CD4-positive, alpha-beta T cell treated with Interleukin-10 for 1 hour (primary cell): ENCODE measurements at places on chromosomes 13 and 19.
A peak's percentile ranks its signal among the peaks of the same experiment; 100 is the strongest.

GRCh38 chr19:51227966-51228365 lies 3.1 kb downstream of the CD33 start:
- DNase-seq = no peak

- peak; percentile 53 for DNase-seq
These were observed 2.3 kb downstream of the DDX39A start for GRCh38 chr19:14416817-14417231.

- no peak for DNase-seq
These were observed 125.2 kb upstream of the OBI1 start for GRCh38 chr13:78784014-78784750.

GRCh38 chr13:110714797-110715394 lies 1.4 kb downstream of the ING1 start:
- DNase-seq = no peak

DNA sequence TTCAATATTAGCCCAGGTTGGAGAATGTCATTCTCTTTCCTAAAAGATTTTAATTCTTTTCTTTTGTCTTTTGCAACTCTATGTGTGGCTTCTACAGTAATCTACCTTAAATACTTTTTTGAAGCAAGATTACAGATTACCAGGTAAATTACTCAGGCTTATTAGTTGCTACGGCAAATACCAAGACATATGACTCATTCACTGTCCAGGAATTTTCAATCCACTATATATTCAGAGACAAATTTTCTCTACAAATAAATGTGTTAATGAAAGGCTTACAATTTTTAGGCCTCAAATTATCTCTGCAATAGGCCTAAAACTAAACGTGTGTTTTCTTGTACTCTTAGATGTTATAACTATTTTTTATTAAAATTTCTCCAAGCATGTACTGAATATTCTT lies 631.3 kb downstream of the DIAPH3 start:
- no peak for DNase-seq

DNA sequence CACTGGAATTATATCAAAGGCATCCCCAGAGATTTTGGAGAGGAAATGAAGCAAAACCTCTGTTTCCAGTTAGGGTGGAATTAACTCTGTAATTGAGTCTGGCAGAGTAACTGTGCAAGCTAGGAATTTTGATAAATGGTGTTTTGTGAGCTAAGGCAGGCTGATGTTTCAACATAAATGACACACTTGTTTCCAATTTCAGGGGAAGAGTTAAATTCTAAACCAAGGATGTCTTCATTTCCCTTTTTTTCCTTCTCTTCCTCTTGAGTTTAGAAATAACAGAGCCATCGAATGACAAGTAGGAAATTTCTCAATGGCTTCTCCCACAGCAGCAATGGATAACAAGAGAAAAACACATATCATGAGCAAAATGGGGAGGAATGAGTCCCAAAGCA lies 131.2 kb downstream of the IRS2 start:
- DNase-seq = no peak

DNA sequence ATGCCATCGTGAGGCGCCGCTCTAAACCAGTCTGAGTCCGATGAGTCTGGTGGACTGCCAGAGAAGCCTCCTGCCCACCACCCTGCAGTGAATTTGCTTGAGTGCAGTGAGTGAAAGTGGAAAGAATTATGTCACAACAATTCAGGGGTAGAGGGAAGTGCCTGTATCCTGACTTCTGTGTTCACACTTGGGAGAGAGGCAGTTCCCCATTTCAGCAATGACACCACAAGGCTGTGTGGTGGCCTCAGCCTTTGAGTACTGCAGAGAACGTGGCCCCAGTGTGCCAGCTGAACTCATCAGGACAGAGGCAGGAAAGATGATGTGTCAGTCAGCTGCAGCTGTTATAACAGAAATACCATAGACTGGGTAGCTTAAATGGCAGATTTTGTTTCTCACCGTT lies 155.6 kb downstream of the COG6 start:
- DNase-seq = no peak

DNA sequence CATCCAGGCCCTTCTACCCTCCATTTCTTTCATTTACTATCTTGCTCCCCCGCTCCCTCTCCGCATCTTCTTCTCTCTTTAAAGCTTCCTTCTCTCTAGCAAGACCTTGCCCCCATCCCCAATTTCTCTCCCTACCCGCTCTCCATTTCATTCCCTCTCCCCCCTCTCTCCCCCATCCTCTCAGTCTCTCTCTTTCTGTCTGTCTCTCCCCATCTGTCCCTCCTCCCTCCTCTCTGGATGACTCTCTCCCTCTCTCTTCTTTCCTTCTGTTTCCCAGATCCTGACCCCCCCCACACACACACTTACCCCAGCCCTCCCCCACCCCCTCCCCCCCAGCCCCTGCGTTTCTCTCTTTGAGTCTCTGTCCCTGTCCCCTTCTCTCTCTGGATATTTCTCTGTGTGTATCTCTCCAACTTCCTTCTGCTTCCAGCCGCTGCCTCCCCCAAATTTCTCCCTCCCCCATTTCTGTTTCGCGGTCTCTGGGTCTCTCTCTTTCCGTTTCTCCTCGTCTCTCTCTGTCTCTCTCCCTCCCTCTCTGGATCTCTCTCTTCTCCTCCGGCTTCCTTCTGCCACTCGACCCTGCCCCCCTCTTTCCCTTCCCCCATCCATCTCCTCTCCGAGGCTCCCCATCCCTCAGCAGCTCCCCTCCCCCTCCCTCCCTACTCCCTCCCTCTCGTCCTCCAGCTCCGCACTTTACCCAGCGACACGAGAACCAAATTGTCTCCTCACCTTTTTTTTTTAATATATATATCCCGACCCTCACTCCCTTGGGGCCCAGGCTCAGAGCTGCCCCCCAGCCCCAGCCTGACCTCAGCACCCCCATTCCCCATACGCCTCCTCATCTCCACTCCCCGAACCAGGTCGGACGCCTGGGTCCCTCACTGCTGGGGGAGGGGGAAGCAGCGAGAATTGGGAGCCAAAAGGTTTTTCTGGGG lies 3.6 kb upstream of the CACNG8 start:
- DNase-seq = no peak

DNA sequence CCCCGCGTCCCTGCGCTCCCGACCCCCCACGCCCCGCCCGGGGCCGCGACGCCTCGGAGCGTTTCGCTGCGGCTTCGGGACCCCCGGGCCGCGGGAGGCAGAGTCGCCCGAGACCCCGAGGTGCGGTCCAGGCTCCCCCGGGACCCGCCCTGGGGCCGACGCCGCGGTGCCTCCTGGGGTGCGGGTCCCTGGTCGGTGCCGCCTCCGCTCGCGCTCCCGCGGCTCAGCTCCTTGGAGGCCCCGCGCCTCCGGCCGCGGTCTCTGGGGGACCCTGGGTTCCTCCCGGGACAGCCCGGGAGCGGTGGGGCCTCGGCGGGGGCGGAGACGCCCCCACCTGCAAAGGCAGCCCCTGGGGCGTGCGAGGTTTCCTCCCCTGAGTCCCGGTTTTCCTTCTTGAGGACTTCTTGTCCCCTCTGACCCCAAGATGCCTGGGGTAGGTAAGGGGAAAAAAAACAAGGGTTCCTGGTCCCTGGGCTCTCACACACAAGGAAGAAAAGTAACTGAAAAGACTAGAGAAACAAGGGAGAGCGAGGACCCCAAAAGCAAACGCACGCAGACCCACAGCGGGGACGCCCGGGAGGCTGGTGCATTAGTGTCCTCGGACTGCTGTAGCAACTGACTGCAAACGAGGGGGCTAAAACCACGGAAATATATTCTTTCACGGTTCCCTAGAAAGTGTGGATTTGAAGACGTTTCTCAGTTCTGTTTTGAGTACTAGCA lies 740 bp downstream of the ZNF555 start:
- no peak for DNase-seq

DNA sequence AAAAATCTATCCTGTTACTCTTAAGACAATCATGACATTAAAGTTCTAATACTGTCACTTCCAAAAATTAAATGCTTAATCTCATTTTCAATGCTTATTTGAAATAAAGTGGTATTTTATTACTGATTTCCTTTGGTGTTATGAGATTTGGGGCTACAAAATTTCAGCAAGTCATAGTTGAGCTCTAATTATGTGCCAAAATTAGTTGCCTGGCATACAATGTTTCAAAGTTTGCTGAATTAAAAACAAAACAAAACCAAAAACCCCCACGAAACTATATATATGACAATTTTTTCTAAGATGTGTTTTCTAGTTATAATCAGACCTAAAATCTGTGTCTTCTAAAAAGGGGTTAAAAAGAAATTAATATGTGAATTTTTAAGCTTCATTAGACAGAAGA lies 62.2 kb downstream of the KCNRG start:
- no peak for DNase-seq

DNA sequence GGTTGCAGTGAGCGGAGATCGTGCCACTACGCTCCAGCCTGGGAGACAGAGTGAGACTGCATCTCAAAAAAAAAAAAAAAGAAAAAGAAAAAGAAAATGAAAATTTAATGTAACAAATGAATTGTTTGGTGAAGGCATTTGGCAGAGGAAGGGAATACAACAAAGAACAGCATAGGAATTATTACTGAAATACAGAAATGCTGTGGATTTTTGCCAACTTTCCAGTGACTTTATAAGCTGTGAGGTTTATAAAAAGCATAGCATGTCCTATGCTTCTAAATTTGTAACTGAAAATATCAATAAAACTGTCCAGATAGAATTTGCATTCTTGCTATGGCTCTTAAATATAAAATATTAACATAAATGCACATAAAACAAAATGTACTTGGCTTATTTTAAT lies 112.9 kb upstream of the IRS2 start:
- no peak for DNase-seq

DNA sequence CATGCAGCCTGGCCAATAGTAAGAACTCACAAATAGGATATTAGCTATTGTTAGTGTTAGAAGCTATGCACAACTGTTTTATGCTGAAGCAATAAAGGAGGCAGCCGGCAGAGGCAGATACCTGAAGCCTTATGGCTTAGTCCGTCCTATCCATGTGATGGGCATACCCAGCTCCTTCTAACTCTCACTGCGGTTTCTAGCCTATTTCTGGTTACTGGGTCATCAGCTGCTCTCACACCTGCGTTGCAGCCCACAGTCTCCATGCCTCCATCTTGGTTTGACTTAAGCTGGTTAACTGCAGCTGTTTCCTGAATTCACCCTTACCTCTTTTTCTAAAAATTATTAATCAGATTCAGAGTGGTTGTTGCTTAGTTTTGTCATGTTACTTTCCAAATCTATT lies 40.5 kb upstream of the CNMD start:
- no peak for DNase-seq

GRCh38 chr13:37715606-37716015 lies 117.0 kb upstream of the POSTN start:
- DNase-seq = no peak

GRCh38 chr19:31271306-31271911 lies 77.8 kb downstream of the TSHZ3 start:
- no peak for DNase-seq

GRCh38 chr13:52034616-52035226 lies 10.2 kb downstream of the UTP14C start:
- DNase-seq = no peak

GRCh38 chr13:50893211-50893852 lies 16.3 kb upstream of the RNASEH2B start:
- DNase-seq = peak; percentile 58

DNA sequence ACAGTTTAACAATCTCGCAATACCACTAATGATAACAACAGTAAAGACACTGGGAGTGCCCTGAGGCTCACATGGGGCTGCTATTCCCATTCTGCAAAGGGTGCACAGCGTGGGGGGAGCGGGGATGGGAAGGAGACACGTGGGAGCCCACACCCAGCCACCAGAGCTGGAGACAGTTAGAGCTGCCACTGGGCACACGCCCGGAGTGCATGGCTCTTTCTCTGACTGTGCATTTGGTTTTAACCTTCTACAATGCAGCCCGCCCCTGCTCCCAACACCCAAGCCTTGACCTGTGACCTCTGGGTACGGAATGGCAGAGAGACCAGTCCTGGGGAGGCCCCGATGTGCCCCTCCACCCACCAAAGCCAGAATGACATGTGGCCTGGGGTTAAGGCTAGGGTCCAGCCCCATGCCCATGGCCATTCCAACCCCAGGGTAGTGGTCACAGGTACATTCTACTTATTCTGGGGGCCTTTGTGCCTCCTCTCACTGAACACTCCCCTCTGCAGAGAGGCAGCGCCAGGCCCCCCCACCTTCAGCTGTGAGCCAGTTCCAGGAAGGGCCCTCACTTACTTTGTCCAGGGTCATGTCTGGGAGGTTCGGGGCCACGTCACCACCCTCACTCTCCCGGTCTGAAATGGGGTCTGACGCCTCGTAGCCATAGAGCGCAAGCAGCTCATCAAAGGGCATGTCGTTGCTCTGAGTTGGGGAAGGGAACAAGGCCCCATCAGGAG lies 17.1 kb downstream of the MIER2 start:
- no peak for DNase-seq
